ENCODE measurements at places on chromosomes 11 and 22. TPM values are rescaled to one million over a fixed set of nuclear protein-coding genes. Genes with fewer than 3 reads are reported as not detected.

HTR3B gene
- not detected for total RNA-seq

GRCh38 chr11:57668434-57668782, 494 bp downstream of the ZDHHC5 start:
- DNase-seq = no peak

DNA sequence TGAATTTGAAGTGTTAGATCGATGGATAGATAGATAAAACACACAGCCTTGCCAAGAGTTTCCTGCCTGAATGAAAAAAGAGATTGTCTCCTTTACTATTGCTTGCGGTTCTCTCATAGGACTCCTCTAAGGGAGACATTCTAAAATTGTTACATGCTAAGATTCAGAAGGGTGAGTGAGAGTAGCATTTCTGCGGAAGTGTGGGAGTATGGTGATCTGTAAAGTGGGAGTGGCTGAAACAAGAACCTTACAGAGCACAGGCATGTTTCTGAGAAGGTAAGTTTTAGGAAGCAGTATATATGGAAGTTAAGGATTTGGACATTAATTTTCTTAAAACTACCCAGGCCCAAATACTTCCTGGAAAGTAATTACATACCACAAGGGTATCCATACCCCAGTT, 139.6 kb downstream of the TRIM44 start:
- no peak for DNase-seq

- no peak for DNase-seq
These were observed 128.6 kb downstream of the WNT11 start for GRCh38 chr11:76077575-76078150.

- no peak for DNase-seq
These were observed 8.8 kb downstream of the SCGB2A1 start for GRCh38 chr11:62217191-62217748.

GRCh38 chr11:1194977-1195681, 27.7 kb upstream of the MUC5B start:
- DNase-seq = no peak

Data from left cardiac atrium (tissue), 4 donors.